Muscle of back (tissue), 13 donors: ENCODE measurements at places on chromosomes 16 and 17.

- peak; percentile 40 for DNase-seq
Observed at GRCh38 chr16:67149276-67150046, 1.3 kb downstream of the B3GNT9 start.

GRCh38 chr16:88536971-88537751 lies 33.0 kb upstream of the ZC3H18 start:
- DNase-seq = no peak

GRCh38 chr17:61926826-61927207 lies 965 bp downstream of the INTS2 start:
- DNase-seq = no peak

DNA sequence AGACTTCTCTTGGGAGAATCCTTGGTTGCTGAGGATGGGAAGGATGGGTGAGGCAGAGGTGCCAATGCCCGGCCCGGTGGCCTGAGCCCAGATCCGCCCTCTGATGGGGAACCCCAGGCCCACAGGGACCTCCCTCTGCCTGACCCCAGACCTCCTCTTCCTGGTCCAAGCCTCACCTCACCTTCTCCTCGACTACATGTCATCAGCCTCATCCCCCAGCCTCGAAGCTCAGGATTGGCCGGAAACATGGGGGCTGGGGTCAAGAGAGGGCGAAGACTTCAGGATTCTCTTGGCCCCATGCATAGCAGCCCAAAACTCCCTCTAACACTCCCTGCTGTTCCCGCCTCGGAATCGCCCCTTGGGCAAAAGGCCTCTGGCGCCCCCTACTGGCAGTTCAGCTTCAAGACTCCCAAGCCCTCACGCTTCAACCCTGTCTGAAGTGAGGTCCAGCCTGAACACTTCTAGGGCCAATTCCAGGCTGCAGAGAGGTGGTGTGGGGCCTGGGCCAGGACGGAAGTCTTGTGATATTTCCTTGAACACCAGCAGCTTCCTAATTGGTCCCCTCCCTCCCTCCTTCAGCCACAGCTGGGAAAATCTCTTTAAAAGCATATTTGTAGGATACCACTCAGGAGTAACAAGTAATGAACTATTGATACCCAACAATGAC lies 47.2 kb downstream of the ARHGAP27 start:
- DNase-seq = peak; percentile 88

- DNase-seq = no peak
Observed at GRCh38 chr17:72381597-72382397, 261.0 kb downstream of the SOX9 start.

DNA sequence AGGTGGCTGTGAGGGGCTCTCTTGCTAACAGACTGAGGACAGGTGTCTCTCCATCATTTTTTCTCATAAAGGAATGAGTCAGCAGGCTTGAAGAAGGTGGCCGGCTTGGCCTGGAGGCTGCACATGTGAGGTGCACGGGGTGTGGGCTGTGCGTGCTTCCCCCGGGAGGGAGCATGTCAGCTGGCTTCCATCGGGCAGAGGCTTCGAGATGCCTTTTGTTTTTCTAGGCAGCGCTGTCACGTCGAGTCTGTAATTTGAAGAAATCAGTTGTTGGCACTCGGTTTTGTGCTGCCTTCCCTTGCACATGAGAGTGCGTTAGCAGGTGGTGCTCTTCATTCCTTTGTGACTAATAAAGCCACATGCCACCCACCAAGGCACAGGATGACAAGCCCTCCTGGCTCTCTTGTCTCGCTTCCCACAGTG lies 89.7 kb downstream of the NPIPB11 start:
- DNase-seq = no peak

GRCh38 chr17:81907219-81908145 lies 3.7 kb downstream of the PCYT2 start:
- no peak for DNase-seq
